ENCODE measurements at places on chromosomes 12 and 14.

DNA sequence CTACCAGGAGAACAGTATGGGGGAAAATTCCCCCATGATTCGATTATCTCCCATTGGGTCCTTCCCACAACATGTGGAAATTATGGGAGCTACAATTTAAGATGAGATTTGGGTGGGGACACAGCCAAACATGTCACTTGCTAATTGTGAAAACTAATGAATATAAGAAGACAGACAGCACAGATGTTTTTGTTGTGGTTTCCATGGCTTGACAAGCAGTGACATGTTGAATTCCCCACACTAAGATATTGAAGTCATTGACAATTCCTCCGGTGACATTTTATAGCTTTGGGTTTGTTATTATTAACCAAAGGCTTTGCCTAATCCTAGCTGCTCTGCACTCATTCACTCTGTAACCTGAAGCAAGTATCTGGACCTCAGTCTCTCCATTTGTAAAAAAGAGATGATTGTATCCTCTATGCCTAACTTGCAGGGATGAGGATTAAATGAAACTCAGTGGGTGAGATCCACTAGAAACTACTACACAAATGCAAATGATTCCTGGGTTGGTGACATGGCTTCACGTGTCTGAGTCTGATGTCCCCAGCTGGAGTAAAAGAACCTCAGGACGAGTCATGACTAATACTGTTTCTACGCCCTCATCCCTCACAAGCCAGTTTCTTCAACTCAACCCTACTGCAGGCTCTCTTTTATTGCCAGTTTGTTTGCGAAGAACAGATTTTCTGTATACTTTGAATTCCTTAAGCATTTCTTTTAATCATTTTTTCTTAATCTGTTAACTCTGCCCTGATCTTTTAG is 71.6 kb downstream of the ASCL1 start:
- DNase-seq: no peak

- no peak for DNase-seq
These were observed 3.9 kb upstream of the TMEM233 start for GRCh38 chr12:119589634-119590033.

- no peak for DNase-seq
These were observed 161.6 kb downstream of the CACNA1C start for GRCh38 chr12:2214411-2214810.

DNA sequence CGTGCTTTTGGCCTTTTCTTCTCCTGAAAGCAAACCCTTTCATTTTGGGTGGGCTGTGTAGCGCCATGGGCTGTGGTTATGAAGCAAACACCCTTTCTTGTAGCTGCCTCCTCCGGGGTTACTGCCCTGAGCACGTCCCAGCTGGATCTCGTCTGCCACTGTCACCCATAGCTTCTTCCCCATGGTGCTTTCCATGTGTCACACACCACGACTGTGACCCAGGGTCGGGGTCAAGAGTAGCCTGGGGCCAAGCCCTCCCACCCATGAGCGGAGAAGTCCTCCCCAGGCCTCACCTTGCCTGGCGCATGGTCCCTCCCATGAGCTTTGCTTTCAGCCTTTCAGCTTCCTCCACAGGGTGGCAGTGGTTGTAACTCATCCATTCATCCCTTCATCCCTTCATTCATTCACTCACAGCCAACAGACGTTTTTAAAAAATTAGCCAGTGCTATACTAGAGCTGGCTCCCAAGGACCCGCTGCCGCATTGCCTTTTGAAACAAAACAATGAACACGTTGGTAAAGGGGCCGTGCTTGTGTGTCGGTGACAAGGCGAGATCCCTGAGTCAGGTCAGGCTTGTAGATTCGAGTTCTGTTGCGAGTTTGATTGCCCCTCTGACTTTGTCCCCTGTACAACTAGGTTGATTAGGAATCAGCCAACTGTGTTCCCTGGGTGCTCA is 29.5 kb downstream of the MEG3 start:
- no peak for DNase-seq

DNA sequence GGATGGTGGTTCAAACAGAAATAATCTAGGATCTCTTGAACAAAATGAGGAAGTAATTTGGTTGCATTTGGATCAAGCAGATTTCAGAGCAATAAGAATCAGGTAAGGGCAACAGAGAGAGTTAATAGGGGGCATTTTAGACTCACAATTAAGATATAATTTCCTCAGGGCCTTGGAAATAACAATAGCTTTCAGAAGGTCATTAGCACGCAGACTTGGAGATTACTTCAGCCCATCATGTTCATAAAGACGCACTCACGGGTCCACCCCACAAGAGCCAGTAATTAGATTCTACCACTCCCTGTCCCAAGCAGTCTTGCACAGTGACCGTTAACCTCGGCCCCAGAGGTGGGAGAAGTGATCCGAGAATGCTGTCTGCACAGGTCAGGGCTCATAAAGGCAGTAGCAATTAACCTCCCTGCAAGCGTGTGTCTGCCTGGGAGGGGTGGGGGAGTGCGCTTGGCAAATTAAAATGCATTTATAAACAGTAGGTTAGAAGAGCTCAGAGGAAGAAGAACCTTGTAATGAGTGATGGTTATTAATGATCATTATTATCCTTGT is 125.7 kb upstream of the CCDC196 start:
- no peak for DNase-seq

- no peak for DNase-seq
These were observed 94.1 kb downstream of the MSRB3 start for GRCh38 chr12:65372574-65372973.

All from SJSA1 (cell line).